ENCODE measurements at places on chromosomes 2 and 18. TPM values are rescaled to one million over a fixed set of nuclear protein-coding genes. Genes with fewer than 3 reads are reported as not detected.

DNA sequence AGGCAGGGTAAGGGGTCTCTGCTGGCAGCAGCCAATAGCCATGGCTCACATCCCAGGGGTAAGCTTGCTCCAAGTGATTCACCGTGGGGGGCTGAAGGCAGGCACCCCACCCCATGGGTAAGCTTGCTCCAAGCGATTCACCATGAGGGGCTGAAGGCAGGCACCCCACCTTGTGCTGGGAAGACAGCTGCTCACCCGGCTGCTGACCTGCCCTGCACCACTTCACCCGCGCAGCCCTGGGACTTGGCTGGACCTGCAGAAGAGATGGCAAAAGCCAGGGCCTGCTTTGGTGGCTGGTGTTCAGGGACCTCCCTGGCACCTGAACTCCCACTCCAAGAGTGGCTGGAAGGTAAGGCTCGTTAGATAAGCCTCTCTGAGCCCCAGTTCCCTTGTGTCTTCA, 19.2 kb downstream of the PTGR3 start:
- H3K4me1 ChIP-seq, result no peaks in the 10 kb centered on the region
- H3K27ac ChIP-seq, result no peak overlapping the region
- DNase-seq, result no peak
- H3K4me3 ChIP-seq, result no peak overlapping the region

DNA sequence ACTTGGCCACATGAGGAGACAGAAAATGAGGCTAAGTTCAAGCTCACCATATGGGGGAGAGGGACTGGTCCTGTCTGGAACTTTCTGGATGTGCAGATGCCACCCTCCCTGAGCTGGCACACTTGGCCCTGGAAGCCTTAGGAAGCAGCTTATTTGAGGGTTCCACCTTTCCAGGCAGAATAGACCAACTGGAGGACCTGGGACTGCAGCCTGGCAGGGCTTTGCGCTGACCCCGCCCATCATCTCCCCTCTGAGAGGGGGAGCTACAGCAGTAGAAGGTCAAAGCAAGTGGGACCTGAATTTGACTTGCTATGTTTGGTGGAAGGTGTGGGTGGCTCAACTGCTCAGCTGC, 39.5 kb downstream of the TMEM17 start:
- no peak overlapping the region for H3K4me3 ChIP-seq
- H3K27ac ChIP-seq, result no peak overlapping the region
- no peaks in the 10 kb centered on the region for H3K36me3 ChIP-seq
- H3K4me1 ChIP-seq, result no peaks in the 10 kb centered on the region
- H3K27me3 ChIP-seq, result no peaks in the 10 kb centered on the region

GRCh38 chr2:14418115-14418514, 214.4 kb upstream of the LRATD1 start:
- no peak overlapping the region for H3K27ac ChIP-seq
- H3K4me3 ChIP-seq, result no peak overlapping the region
- H3K27me3 ChIP-seq, result no peaks in the 10 kb centered on the region
- no peaks in the 10 kb centered on the region for H3K36me3 ChIP-seq

GRCh38 chr2:234812851-234813250, 139.0 kb upstream of the SH3BP4 start:
- no peaks in the 10 kb centered on the region for H3K36me3 ChIP-seq
- DNase-seq, result no peak
- H3K27me3 ChIP-seq, result no peaks in the 10 kb centered on the region
- no peak overlapping the region for H3K4me3 ChIP-seq
- no peak overlapping the region for H3K27ac ChIP-seq

GRCh38 chr2:46424937-46425336, 54.4 kb upstream of the TMEM247 start:
- no peak for DNase-seq
- H3K27me3 ChIP-seq, result no peaks in the 10 kb centered on the region
- no peak overlapping the region for H3K27ac ChIP-seq
- no peak overlapping the region for H3K4me3 ChIP-seq
- no peaks in the 10 kb centered on the region for H3K4me1 ChIP-seq

DNA sequence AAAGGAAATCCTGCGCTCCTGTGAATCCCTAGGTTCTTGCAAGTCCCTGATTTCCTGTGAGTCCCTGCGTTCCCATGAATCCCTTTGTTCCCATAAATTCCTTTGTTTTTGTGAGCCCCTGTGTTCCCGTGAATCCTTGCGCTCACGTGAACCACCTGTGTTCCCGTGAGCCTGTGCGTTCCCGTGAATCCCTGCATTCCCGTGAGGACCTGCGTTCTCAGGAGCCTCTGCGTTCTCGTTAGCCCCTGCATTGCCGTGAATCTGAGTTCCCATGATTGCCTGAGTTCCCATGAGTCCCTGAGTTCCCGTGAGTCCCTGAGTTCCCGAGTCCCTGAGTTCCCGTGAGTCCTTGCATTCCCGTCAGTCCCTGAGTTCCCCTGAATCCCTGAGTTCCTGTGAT, 71.5 kb downstream of the SNTG2 start:
- no peak overlapping the region for H3K4me3 ChIP-seq
- no peaks in the 10 kb centered on the region for H3K4me1 ChIP-seq
- no peak overlapping the region for H3K27ac ChIP-seq
- DNase-seq, result no peak
- no peaks in the 10 kb centered on the region for H3K36me3 ChIP-seq

GRCh38 chr2:112666761-112667122, 21.0 kb downstream of the SLC20A1 start:
- no peaks in the 10 kb centered on the region for H3K4me1 ChIP-seq
- peaks cover 34% of the 10 kb centered on the region for H3K36me3 ChIP-seq
- no peak overlapping the region for H3K4me3 ChIP-seq

GRCh38 chr2:216633616-216634369, 573 bp downstream of the IGFBP2 start:
- peak overlapping the region; percentile 64 for H3K4me3 ChIP-seq
- H3K27me3 ChIP-seq, result no peaks in the 10 kb centered on the region
- H3K36me3 ChIP-seq, result no peaks in the 10 kb centered on the region
- no peaks in the 10 kb centered on the region for H3K4me1 ChIP-seq

DNA sequence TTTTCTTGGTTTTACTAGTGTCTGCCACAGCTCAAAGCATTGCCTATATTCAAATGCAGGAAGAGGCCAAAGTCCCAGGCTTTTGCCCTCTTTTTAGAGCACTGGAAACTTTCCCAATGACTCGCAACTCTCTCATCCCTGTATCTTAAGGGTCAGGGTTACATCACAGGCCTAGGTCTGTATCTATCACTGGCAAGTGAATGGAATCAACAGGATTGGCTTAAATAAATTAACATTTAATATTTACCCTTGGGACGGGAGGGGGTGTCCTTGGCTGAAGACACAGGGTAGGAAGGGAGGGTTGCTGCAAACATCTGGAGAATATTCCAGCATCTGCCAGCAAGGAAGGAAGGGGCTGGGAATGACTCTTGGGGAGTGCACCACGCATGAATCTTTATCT, 242.6 kb downstream of the SLC4A3 start:
- H3K4me1 ChIP-seq, result no peaks in the 10 kb centered on the region
- no peaks in the 10 kb centered on the region for H3K36me3 ChIP-seq
- H3K27ac ChIP-seq, result no peak overlapping the region
- H3K4me3 ChIP-seq, result no peak overlapping the region
- no peaks in the 10 kb centered on the region for H3K27me3 ChIP-seq
- no peak for DNase-seq

- no peak overlapping the region for H3K27ac ChIP-seq
- no peak for DNase-seq
- no peaks in the 10 kb centered on the region for H3K36me3 ChIP-seq
- H3K4me3 ChIP-seq, result no peak overlapping the region
- no peaks in the 10 kb centered on the region for H3K4me1 ChIP-seq
Observed at GRCh38 chr2:208708486-208708885, 301.9 kb downstream of the PTH2R start.

DNA sequence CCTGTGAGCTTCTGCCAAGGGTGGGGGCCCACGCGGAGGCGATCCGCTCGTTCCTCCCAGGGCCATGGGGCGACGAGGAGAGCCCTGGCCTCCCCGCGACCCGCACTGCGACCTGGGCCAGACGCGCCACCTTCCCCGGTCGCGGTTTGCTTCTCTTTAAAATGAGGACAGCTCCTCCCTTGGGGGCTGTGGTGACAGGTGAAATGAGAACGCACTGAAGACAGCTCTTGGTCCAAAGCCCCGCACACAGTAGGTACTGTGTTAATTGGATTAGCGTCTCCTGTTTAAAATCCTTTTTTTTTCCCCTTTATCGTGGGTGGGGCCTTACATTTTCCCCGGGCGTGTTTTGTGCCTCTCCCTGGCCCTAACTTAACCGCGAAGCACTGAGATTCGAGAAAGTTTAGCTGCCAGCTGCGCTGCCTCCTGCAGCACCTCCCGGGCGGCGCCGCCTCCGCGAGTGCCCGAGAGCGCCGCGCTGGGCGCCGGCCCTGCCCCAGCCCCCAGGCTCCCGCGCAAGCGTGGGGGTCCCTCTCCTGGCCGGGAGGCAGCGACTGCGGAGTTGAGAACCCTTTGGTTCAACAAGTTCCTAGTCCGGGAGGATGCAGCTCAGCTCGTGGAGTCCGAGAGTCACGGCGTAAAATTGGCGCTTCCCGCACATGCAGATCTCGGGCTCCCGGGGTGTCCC, 1.1 kb downstream of the HPCAL1 start:
- DNase-seq, result peak; percentile 42
- H3K27me3 ChIP-seq, result no peaks in the 10 kb centered on the region
- no peaks in the 10 kb centered on the region for H3K36me3 ChIP-seq
- peaks cover 13% of the 10 kb centered on the region for H3K4me1 ChIP-seq
- peak overlapping the region; percentile 84 for H3K4me3 ChIP-seq

- H3K4me1 ChIP-seq, result no peaks in the 10 kb centered on the region
- no peak overlapping the region for H3K27ac ChIP-seq
- H3K36me3 ChIP-seq, result no peaks in the 10 kb centered on the region
- no peaks in the 10 kb centered on the region for H3K27me3 ChIP-seq
Observed at GRCh38 chr2:205773989-205774388, 91.7 kb downstream of the NRP2 start.

DNA sequence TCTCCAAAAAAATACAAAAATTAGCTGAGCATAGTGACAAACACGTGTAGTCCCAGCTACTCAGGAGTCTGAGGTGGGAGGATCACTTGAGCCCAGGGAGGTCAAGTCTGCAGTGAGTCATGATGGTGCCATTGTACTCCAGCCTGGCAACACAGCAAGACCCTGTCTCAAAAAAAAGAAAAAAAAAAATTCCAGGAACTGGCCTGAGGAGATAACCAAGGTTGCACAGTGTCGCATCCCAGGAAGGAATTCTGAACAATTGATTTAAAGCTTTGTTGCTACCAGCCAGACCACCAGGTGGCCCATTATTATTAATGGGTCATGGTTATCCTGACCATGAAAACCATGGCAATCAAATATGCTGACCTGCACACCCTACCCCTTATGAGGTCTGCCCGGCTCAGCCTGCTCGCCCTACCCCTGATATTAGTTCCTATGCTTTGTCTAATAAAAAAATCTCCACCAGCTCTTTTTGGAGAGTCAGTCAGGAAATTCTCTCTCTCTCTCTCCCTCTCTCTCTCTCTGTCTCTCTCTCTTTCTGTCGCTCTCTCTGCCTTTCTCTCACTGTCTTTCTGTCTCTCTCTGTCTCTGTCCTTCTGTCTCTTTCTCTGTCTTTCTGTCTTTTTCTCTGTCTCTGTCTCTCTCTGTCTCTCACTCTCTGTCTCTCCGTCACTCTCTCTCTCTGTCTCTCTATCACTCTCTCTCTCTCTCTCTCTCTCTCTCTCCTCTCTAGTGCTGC, 73.7 kb downstream of the NCAPH start:
- H3K27ac ChIP-seq, result no peak overlapping the region
- DNase-seq, result no peak
- H3K4me1 ChIP-seq, result peaks cover 22% of the 10 kb centered on the region

DNA sequence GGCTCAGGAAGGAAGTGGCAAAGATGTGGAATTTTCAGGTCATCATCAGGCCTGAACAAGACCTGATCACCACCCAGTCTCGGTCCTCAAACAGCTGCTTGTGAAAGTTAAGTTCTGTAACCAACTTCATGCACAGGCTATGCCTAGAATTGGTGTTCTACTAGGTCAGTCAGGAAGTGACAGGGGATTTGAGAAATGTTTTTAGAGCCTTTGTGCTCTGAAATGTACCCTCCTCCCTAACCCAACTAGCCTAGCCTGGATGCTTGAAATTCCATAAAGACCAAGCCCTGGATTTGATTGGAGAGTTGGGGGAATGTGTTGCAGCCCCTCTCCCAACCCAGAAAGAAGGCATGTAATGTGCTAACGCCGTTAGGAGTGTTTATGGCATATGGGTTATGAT, 63.3 kb downstream of the TGOLN2 start:
- no peak for DNase-seq
- no peaks in the 10 kb centered on the region for H3K27me3 ChIP-seq
- no peak overlapping the region for H3K4me3 ChIP-seq
- H3K27ac ChIP-seq, result peak overlapping the region; percentile 55
- peaks cover 8% of the 10 kb centered on the region for H3K4me1 ChIP-seq
- no peaks in the 10 kb centered on the region for H3K36me3 ChIP-seq

DNA sequence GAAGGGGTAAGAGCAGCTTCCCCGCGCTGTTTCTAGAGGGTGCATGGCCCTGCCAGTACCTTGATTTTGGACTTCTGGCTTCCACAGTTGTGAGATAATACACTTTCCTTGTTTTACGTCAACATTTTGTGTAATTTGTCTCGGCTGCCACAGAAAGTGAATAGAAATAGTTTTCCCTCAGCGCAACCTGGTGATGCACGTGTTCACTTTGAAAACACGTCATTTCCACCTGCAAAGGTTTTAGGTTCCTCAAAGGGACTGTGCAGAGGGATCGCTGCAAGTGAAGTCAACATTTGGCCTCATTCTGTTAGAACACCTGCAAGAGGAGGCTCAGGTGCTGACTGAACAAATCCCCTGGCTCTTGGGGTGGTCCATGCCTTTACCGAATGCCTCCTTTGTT, 71.7 kb downstream of the LONRF2 start:
- no peaks in the 10 kb centered on the region for H3K36me3 ChIP-seq
- H3K27me3 ChIP-seq, result no peaks in the 10 kb centered on the region
- no peak for DNase-seq
- H3K4me1 ChIP-seq, result no peaks in the 10 kb centered on the region

DNA sequence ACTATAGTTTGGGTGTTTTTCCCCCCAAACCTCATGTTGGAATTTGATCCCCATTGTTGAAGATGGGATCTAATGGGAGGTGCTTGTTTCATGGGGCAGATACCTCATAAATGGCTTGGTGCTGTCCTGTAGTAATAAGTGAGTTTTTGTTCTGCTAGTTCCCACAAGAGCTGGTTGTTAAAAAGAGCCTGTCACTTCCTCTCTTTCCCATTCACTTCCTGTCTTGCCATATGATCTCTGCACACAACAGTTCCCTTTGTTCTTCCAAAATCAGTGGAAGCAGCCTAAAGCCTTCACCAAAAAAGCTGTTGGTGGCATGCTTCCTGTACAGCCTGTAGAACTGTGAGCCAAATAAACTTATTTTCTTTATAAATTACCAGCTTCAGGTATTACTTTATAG, 768.2 kb upstream of the VRK2 start:
- H3K36me3 ChIP-seq, result no peaks in the 10 kb centered on the region
- H3K4me1 ChIP-seq, result no peaks in the 10 kb centered on the region
- H3K27ac ChIP-seq, result no peak overlapping the region
- H3K4me3 ChIP-seq, result no peak overlapping the region
- DNase-seq, result no peak
- H3K27me3 ChIP-seq, result no peaks in the 10 kb centered on the region

ARHGAP25 gene
- total RNA-seq, result 4.4 TPM

PROC gene
- not detected for total RNA-seq

KLHL14 gene
- total RNA-seq, result not detected

TPRKB gene
- total RNA-seq, result 28.6 TPM

PROKR1 gene
- not detected for total RNA-seq

GRHL1 gene
- total RNA-seq, result 2.1 TPM

CERKL gene
- total RNA-seq, result not detected

ANKRD30BL gene
- not detected for total RNA-seq

MRPL44 gene
- total RNA-seq, result 34.0 TPM

ATP6V1C2 gene
- total RNA-seq, result not detected
